ENCODE measurements at places on chromosomes 11 and 22.

GRCh38 chr22:29320546-29320945 is 5.0 kb upstream of the RASL10A start:
- DNase-seq: no peak

GRCh38 chr11:18633256-18634139 is 644 bp downstream of the SPTY2D1 start:
- DNase-seq: no peak

- no peak for DNase-seq
Observed at GRCh38 chr22:49525801-49526535, 301.7 kb downstream of the BRD1 start.

DNA sequence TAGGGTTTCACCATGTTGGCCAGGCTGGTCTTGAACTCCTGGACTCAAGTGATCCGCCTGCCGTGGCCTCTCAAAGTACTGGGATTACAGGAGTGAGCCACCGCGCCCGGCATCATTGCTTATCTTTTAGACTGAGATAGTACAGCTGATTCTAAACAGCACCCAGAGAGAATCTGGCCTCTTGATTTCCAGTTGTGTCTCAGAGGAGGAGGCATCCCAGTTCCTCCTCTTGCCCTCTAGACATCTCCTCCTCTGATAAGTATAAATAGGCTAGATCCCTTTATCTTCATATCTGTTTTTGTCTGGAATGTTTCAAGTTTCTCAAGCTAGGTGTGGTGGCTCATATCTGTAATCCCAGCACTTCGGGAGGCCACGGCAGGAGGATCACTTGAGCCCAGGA is 7.0 kb downstream of the MARK2 start:
- DNase-seq: no peak

GRCh38 chr11:44886790-44887140 is 63.9 kb downstream of the TP53I11 start:
- no peak for DNase-seq

- DNase-seq: no peak
Observed at GRCh38 chr22:27627444-27627833, 174.1 kb downstream of the MN1 start.

DNA sequence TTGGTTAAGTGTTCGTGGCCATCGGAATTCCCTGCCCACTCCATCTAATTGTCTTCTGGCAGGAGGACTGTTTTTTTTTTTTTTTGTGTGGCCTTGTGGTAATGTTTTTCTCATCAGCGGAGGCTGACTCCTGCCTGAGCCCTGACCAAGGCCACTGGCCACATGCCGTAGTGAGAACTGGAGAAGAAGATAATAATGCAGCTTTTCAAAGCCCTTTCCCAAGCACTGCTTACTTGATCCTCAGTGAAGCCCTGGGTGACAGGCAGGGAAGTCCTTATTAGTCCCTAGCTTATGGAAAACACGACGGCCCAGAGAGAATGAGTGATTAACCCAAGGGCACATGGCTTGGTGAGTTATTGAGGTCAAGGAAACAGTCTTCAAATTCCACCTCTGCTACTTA is 71.2 kb downstream of the ADM start:
- no peak for DNase-seq

- DNase-seq: no peak
Observed at GRCh38 chr22:40747361-40747760, 68.1 kb downstream of the MCHR1 start.

DNA sequence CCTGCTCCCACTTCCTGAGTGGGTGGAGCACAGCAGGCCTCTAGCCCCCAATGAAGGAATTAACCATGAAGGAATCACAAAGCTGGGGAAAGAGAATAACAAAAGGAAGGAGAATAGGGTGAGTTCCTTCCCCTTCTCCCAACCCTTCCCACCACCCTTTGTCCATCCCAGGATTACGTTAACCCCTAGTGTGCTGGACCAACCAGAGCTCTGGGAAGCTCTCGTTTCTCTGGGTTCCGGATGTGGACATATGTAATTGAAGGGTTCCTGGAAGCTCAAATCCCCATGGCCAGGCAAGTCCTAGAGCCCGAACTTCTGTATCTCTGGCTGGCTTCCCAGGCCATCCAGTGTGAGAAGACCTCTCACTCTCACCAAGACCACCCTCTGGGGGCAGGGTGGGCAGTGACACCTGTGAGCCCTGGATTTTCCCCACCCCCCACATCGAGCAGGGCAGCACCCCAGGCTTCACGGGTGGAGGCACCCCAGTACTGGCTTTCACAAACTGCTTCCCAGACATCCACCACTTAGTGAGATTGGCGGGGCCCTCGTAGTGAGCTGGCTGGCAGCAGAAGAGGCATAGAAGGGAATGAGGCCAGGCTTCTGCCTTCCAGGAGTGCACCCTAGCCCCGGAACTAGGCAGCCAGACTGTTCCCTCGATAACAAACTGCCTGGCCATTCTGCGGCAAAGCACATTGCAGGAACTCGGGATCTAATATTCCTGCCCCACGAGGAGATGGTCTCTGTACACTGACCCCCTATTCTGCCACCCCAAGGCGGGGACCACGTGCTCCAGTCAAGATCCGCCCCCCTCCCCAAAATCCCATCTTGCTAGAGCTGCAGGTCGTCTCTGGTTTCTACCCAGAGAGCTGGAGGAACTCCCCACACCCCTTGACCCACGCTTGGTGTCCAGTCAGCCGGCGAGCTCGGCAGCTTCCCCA is 2.1 kb downstream of the NECTIN1 start:
- DNase-seq: no peak

All from NCI-H1092 (cell line).